ENCODE measurements at places on chromosomes 7 and 10.
A peak's percentile ranks its signal among the peaks of the same experiment; 100 is the strongest.

GRCh38 chr10:104707602-104708459, 66.7 kb downstream of the SORCS3 start:
- DNase-seq, result no peak

DNA sequence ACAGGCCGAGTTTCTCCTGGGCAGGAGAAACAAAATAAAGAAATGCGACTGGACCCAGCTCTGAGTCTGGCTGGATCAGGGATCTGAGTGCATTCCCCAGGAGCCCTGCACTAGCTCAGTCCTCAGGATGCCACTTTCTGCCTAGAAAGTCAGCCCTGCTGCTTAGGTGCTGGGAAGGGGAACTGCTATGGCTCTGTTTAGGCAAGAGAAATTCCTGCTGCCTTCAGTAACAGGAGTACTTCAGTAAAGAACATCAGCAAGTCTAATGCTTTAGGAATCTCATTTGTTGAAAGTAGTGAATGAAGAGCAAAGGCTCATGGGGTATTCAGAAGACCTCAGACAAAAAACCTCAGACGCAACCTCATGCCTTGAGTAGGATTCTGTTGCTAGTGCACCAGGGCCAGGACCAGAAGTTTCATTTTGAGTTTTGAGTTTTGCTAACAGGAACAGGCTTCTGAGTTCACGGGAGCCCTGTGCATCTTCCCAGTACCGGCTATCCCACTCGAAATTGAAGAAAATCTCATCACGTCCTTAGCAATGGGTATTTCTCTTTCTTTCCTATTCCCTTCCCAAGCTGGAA, 170.8 kb upstream of the CDCA7L start:
- DNase-seq, result peak; percentile 27

- no peak for DNase-seq
Observed at GRCh38 chr10:89162596-89162995, 44.5 kb downstream of the CH25H start.

DNA sequence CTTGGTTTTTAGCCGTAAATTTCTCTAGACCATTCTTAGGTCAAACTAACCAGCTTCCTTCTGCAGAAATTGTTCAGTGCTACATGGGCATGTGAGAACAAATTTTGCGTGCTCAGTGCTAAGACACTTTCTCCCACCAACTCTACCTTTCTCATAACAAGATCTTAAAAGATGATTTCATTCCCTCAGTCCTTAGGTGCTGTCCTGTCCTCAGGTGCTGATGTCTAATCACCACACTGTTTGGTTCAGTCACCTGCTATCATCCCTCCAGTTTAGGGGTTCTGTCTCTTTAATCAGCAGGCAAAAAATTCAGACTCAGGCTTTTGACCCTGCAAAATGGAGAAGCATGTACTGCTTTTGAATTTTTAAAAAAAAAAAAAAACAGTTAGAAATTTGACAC, 227.5 kb upstream of the YAE1 start:
- no peak for DNase-seq

GRCh38 chr7:25671111-25671510, 442.8 kb upstream of the NPVF start:
- DNase-seq, result no peak

DNA sequence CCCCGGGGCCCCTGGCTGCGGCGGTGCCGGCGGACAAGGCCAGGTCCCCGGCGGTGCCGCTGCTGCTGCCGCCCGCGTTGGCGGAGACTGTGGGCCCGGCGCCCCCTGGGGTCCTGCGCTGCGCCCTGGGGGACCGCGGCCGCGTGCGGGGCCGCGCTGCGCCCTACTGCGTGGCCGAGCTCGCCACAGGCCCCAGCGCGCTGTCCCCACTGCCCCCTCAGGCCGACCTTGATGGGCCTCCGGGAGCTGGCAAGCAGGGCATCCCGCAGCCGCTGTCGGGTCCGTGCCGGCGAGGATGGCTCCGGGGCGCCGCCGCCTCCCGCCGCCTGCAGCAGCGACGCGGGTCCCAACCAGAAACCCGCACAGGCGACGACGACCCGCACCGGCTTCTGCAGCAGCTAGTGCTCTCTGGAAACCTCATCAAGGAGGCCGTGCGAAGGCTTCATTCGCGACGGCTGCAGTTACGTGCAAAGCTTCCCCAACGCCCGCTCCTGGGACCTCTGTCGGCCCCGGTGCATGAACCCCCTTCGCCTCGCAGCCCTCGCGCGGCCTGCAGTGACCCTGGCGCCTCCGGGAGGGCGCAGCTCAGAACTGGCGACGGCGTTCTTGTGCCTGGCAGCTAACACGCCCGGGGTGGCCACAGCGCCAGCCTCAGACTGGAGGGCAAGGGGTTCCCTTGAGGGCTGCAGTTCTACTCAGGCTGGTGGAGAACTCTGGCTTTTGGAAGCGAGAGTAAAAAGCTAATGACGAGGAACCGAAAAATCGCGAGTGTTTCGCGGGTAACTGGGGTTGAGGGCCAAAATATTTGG, 804 bp downstream of the FRAT1 start:
- peak; percentile 51 for DNase-seq

DNA sequence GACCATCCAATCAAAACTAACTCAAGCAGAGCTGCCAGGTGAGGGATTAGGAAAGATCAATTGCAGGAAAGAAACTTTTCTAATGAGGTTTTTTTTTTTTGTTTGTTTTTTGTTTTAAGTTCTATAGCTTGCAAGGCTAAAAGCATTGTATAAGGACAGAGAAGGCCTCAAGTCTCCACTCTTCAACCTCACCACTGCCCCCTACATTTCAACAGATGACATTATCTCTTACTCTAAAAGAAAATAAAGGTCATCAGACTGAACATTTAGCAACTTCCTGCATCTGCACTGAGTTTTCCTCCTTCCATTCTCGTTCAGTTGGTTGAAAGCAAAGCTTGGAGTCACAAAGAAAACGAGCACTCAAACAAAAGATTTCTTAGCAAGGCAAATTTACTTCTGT, 45.2 kb upstream of the EXOC4 start:
- no peak for DNase-seq

DNA sequence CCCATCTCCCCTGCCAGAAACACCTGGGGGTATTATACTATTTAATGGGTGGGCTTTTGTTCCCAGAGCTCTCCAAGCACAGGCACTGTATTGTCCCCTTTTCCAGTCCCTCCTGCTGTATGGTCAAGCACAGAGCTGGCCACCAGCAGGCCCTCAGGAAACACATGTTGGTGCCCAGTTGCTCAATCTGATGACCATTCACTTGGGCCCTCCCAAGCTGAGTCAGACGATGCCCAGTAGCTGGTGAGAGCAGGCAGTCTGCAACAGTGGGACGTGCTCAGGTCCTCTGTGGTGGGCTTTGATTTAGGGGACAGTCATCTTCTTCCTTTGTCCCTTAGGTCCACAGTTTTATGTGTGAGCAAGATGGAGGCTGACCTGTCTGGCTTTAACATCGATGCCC, 11.8 kb downstream of the SFXN2 start:
- DNase-seq, result peak; percentile 46

GRCh38 chr10:66162560-66163143, 763.2 kb upstream of the LRRTM3 start:
- no peak for DNase-seq

DNA sequence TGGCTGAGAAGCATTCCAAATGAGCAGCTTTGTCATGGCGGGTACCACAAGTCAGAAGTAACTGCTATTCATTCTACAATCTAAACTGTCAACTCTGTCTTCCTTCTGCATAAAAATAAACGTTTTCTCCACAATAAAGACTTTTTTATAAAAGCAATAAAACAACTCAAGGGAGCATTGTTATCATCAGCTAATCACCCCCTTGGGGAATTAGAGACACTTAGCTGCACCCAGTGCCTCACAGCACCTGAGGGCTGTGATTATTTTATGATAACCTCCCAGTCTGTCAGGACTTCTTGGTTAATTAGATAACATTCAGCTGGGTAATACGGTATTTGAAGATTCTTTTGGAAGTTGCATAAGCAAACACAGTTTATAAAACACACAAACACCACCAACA, 155.6 kb downstream of the PPP1R3A start:
- no peak for DNase-seq

DNA sequence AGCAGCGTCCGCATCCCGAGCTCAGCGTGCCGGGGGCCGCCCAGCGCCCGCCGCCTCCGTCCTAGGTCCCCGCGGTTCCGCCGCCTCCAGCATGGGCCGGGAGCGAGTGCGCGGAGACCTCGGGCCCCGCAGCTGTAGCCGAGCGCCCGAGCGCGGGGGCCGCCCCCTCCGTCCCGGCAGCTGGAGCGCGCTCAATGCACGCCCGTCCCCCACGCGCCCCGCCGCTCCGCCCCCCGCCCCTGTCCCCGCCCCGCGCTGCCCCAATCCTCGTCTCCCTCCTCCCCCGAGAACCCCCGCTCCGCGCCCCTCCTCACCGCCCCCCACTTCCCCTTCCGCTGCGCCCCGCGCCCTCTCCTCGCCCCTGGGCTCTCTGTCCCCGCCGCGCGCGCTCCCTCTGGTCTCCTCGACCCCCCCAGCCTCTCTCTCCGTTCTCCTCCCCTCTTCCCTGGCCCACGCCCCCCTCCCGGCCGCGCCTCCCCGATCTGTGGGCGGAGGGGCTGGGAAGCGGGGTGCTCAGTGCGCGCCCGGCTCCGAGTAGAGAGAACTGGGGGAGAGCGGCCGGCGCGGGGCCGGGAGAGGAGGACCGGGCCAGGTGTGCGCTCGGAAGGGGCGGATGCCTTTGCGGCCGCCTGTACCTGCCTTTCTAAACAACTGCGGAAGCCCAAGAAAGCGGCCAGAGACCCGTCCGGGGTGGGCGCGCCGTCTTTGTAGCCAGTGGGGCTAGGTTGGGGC, at the start of gene VIPR2:
Gene VIPR2 (minus strand): TSS at position 110 of the 732 bp plus-strand sequence. CDS start 96 bp downstream, at position 14.
- DNase-seq, result no peak

- DNase-seq, result no peak
Observed at GRCh38 chr7:22361320-22361719, 4.4 kb upstream of the RAPGEF5 start.

DNA sequence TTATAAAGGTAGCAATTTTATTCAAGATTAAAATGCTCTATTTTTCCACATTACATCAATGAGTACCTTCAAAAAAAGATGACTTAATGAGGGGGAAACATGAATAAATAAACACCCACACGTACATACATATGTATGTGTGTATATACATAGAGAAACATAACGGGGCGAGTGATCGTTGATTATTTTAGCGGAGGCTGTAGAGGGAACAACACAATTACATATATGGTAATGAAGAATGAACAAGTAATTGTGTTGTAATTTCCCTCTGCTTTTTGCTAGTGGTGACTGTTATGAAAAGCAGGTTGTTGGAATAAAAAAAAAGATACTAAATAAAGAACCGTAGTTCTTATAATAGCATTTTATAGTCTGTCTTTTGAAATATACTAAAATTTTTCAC, 63.2 kb downstream of the CACNB2 start:
- no peak for DNase-seq

DNA sequence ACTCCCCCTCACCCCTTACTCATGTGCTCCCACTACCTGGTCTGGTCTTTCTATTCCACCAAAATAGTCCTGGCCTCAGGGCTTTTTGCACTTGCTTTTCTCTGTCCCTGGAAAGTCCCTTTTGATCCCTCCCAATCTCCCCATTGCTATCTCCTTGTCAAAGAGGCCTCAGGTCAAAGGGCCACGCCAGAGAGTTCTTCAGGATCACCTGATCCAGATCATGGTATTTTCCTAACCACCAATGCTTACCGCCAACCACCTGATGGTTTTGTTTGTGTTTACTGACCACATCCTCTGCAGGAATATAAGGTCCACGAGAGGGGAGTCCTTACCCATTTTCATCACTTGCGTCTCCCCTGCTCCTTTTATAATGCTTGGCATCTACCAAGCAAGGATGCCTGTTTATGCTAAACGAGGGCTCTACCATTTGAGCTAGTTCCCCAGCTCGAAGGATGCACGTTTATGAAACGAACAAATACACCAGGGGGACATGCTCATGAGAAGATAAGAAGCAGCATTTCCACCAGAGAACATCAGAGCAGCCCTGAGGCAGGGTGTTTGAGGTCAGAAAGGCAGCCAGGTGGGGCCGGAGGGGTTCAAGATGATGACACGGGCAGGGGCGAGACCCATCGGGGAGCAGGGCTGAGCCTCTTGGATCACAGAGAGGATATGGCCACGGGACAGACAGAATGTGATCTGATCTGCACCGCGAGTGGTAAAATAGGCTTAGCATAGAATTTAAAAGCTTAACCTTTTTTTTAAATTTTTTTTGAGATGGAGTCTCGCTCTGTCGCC, 43.1 kb upstream of the FOXK1 start:
- DNase-seq, result no peak

DNA sequence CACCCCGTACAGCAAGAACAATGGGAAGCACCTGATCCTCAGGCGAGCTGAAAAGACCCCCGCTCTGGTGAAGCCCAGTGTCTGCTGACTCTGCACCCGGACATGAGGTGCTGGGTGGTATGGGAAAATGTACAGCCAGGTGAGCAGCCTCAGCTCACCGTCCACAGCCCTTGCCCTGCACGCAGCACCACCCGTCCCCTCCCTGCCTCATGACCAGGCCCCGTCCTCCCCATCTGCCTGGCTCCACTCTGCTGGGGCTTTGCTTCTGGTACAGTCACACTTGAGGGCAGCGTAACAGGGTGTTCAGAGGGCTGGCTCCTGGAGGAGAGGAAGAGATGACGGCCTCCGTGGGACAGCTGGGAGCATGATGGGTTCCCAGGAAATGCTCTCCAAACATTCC, 49.1 kb downstream of the NCAPG2 start:
- no peak for DNase-seq

DNA sequence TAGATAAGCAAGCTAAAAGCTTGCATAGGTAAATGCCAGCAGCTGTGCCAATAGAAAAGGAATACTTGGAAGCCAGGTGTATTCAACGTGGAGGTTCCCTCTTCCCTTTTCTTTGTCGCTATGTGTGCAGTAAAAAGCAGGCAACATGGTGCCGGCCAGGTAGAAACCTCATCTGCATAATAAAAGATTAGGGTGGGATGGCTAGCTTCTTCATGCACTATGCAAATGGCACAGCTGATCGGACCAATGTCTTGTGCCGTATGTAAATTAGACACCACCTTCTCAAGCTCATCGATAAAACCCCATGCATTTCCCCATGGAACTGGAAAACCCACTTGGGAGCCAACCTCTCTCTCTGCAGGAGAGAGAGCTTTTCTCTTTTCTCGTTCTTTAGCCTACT, 150.9 kb upstream of the FOXK1 start:
- DNase-seq, result no peak

DNA sequence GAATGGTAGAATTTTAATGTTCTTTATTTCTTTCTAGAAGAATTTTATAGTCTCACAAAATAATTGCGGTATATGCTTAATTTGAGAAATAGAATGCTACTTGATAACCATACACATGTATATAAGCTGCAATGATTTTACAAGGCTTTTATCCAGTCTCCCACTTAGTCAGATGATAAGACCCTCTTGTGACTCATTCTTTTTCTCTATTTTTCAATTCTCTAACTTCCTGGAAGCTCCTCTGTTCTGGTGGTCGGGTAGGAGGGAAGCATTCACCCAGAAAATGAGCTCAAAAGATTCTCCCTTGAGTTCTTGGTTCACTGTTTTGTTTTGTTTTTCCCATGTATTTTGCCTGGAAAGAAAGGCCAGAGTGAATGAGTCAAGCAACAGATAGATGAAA, 546.6 kb downstream of the INHBA start:
- no peak for DNase-seq

- DNase-seq, result peak; percentile 65
Observed at GRCh38 chr7:521221-522070, 1.8 kb upstream of the PDGFA start.

Measured in adipocyte (in vitro differentiated cells).